ENCODE measurements at places on chromosomes 16 and 17. TPM values are rescaled to one million over a fixed set of nuclear protein-coding genes. Genes with fewer than 3 reads are reported as not detected.

Gene HBA1
- total RNA-seq: not detected

Gene DHRS7C
- total RNA-seq: not detected

Gene MRM1
- total RNA-seq: 17.0 TPM

Gene SNAI3
- total RNA-seq: 5.6 TPM

Gene HASPIN
- 30.4 TPM for total RNA-seq

DNA sequence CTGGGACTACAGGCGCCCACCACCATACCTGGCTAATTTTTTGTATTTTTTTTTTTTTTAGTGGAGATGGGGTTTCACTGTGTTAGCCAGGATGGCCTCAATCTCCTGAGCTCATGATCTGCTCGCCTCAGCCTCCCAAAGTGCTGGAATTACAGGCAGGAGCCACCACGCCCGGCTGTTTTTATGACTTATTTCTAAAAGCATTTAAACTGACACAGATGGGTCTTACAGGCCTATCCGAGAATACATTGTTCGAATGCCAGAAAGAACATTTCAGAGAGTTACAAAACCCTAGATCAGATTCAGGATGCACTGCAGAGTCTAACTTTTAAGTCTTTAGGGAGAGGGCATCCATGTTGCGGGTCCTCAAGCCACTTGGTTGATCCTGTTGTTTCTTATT is 234.7 kb upstream of the MAF start:
- no peaks in the 10 kb centered on the region for H3K36me3 ChIP-seq
- H3K27ac ChIP-seq: no peak overlapping the region
- no peak for DNase-seq
- H3K4me1 ChIP-seq: no peaks in the 10 kb centered on the region

GRCh38 chr16:66390346-66391108 is 24.0 kb downstream of the CDH5 start:
- no peaks in the 10 kb centered on the region for H3K36me3 ChIP-seq
- no peak overlapping the region for H3K27ac ChIP-seq
- H3K4me3 ChIP-seq: no peak overlapping the region
- no peak for DNase-seq

- H3K27me3 ChIP-seq: no peaks in the 10 kb centered on the region
- peaks cover 4% of the 10 kb centered on the region for H3K4me1 ChIP-seq
Observed at GRCh38 chr16:8251298-8251697, 339.0 kb downstream of the TMEM114 start.
